ENCODE measurements at places on chromosomes 11 and 22.

DNA sequence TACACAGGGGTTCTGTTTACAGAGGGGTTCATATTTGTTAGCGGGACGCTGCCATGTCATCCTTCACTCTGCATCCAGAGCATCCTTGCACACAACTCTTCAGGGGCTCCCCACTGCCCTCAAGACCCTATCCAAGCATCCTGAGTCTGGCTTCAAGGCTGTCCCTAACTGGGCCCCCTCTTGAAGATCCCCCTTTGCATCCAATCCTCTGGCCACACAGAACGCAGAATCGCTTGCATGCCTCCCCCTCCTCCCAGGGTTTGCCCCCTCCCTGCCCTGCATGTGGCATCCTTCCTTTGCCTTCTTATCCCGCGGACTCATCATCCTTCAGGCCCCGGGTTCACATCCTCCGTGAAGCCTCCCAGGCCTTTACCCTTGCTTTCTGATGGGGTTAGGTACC lies 18.6 kb downstream of the C1QTNF6 start:
- DNase-seq: no peak

DNA sequence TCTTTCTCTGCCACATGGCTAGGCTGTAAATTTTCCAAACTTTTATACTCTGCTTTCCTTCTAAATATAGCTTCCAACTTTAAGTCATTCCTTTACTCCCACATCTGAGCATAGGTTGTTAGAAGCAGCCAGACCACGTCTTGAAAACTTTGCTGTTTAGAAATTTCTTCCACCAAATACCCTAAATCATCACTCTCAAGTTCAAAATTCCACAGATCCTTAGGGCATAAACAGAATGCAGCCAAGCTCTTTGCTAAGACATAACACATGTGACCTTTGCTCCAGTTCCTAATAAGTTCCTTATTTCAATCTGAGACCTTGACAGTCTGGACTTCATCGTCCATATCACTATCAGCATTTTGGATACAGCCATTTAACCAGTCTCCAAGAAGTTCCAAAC lies 749.9 kb downstream of the METTL15 start:
- DNase-seq: no peak

- no peak for DNase-seq
Observed at GRCh38 chr11:76166314-76166713, 40.0 kb downstream of the WNT11 start.

- no peak for DNase-seq
Observed at GRCh38 chr11:67640758-67641337, 1.3 kb upstream of the TBX10 start.

GRCh38 chr11:73308003-73308960 lies at the start of gene ARHGEF17:
ARHGEF17 (plus strand) TSS chr11:73308276; CDS start chr11:73308639, 363 bp downstream.
- peak; percentile 84 for DNase-seq
